SW 1271 (cell line): ENCODE measurements at places on chromosomes 3 and 15.

DNA sequence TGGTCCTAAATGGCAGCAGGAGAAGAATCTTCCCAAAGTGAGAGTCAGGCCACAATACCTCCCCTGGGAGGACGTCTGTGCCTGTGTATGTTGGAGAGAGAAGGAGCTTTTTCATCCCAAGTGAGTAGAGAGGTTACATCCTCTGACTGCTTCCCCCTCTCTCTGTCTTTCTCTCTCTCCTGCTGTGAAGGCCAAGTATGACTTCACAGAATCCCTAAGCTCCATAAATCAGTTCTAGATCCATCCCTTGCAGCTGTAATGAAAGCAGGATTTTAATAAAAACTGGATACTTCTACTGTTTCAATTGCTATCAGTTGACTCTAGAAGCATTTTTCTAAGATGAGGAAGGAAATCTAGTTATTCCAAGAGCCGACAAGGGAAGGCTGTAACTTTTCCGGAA lies 389.1 kb upstream of the PROK2 start:
- no peak for DNase-seq

DNA sequence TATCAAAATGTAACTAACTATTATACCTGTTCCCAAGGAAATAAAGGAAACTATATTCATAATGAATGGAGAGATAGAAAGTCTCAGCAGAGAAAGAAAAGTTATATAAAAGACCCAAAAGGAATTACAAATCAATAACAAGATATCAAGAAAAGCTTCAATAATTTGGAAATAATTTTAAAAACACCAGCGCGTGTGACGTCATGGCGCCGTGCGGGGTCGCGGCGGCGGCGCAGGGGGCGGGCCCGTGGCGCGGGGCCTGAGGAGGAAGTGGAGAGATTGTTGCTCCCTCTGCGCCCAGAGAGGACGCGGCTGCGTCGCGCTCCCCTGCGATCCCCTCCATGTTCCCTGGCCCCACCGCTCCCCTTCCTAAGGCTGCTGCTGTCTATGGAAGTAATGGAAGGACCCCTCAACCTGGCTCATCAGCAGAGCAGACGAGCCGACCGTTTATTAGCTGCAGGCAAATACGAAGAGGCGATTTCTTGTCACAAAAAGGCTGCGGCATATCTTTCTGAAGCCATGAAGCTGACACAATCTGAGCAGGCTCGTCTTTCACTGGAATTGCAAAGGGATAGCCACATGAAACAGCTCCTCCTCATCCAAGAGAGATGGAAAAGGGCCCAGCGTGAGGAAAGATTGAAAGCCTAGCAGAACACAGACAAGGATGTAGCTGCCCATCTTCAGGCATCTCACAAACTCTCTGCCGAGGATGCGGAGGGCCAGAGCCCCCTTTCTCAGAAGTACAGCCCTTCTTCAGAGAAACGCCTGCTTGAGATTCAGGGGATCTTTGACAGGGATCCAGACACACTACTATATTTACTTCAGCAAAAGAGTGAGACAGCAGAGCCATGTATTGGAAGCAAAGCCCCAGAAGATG lies 4.1 kb downstream of the XCR1 start:
- DNase-seq: no peak

GRCh38 chr3:197748597-197749314 lies 927 bp upstream of the FYTTD1 start:
- no peak for DNase-seq

DNA sequence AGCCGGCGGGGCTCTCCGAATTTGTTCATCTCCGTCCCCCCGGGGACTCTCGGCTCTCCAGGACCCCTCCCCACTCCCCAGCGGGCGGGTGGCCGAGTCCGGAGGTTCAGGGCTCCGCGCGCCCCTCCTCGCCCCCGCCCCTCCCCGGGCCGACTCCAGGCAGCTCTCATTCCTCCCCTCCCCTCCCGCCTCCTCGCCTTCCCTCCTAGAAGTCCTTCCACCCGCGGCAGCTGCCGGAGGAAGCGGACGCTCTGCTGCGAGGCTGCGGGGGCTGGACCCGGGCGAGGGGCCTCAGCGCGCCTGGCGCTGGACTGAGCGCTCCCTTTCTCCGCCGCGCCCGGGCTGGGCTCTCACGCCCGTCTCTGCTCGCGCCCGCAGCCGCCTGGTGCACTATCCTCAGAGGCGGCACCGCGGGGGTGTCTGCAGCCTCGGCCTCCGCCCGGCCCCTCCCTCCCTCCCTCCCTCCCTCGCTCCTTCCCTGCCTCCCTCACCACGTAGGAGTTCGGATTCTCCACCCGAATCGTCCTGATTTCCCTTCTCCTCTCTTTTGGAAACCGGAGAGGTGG lies at the start of gene ROBO2:
ROBO2 (plus strand) TSS at position 494 of the 566 bp plus-strand sequence. CDS start 687 bp downstream, outside the sequence.
- DNase-seq: no peak

DNA sequence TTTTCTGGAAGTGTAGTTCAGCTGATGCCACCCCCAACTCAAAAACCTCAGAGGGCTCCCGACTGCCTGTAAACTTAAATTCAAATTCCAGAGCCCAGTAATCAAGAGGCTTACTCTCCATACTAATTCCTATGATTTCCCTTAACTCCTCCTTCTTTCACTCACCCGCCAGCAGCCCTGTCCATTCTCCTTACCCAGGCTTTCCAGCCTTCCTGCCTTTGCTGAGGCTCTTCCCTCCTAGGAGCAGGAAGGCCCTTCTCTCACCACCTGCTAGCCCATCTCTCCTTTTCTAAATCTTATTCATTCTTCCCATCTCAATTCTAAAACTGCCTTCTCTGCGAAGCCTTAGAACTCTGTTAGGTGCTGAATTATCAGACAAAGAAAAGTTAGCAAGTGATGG lies 30.4 kb downstream of the RORA start:
- no peak for DNase-seq
